ENCODE measurements at places on chromosomes 7 and 10. TPM values are rescaled to one million over a fixed set of nuclear protein-coding genes. Genes with fewer than 3 reads are reported as not detected.

STAG3 gene
- total RNA-seq: 0.96 TPM

- no peak for DNase-seq
Observed at GRCh38 chr7:157499835-157500153, 163.0 kb downstream of the DNAJB6 start.

- DNase-seq: no peak
Observed at GRCh38 chr7:16646472-16647072, 591 bp downstream of the BZW2 start.

- no peak for DNase-seq
Observed at GRCh38 chr7:11881680-11882079, 49.7 kb upstream of the THSD7A start.

HECW1 gene
- not detected for total RNA-seq

DNA sequence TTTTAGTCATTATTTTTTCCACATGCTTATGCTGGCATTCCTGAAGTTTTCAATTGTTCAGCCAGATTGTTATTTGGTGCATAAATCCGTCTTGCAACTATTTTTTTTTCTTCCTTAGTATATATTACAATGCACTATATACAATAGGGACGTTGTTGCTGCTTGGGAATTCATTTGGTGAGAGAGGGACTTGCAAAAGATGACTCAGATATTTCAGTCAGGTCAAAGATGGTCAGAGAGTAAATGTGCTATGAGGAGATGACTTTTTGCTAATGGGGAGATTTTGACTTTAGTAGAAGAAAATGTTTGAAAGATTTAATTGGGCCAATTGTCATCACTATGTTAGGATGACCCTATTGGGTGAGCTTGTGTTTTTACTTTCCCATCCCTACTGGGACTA lies 348.4 kb upstream of the MTPN start:
- DNase-seq: no peak

DNA sequence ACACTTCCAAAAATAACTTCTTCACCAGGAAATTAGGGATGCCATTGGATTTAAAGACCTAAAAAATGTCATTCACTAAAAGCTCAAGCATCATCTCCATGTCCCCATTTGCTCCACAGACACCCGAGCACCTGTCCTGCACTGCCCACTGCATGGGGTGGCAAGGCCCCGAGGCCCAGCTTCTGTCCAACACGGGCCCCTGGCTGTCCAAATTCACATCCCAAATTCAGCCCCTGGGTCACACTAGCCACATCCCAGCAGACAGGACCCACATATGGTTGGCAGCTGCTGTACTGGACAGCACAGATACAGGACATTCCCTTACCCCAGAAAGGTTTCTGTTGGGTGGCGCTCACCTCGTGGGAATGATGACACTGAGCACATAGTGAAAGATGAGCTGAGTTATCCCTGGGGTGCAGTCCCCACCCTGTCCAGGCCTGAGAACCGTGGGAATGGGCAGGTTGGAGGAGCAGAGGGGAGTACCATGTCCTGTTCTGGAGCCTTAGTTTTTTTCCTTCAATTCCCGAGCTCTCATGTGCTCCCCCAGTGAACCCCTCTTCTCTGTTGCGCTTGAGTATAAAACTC lies 55.3 kb downstream of the CSGALNACT2 start:
- no peak for DNase-seq

DNA sequence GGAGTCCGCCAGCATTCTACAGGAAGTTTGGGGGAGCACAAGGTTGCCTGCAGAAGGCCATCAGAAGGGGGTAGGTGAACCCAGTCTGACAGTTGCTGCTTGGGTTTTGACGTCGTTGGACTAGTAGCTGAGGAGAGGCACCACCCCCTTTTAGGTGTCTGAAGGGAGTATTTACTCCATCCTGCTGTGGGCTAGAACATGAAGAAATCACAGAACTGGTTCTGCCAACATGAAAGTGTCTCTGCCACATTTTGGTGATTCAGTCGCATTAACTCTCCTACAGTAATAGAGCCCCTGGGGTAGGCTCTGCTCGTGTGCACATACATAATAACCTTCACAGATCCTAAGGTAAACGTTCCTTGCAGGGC lies 834 bp upstream of the TRIL start:
- DNase-seq: no peak

HHEX gene
- 0.06 TPM for total RNA-seq

DNA sequence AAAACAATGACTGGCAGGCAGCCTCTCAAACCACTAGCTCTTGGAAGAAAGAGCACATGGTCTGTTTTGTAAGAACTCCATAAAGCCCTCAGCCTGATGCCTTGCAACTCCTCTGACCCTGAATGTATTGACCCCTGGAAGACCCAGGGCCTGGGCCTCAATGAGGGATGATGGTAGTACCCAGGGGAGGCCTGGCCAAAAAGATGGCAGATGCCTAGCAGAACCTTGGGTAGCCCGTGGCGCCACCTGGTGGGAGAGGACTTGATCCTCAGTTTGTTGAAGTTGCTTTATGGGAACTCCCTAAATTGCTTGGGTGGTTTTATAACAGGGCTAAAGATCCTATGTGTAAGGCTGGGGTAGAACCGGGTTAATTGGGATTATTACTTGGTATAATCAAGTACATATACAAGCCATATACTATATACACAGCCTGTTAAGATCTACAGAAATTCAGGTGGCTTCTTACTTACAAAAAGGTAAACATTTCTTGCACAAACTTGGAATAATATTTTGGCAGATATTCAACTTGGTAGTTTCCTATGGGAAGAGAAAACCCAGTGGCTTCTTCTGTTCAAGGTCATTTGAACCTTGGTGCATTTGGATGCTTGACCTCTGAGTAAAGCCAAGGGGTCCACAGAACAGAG lies 95.8 kb upstream of the CACUL1 start:
- DNase-seq: peak; percentile 50

DNA sequence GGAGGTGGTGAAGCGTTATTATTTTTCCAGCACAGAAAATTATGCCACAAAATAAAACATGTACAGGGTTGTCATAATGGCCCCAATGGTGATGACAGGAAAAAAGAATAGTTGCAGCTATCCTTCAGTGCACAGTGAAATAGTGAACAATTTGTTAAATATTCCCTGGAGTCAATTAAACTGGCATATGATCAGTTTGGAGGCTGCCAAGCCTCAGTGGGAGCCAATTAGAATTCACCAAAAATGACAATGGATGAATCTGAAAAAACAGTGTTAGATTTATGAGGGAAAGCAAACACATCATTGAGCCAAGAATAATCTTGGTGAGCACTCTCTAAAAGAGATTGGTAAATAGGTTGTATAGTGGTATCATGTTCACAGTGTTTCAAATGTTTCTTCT lies 146.3 kb downstream of the OTUD1 start:
- DNase-seq: no peak

GRCh38 chr7:135321556-135321955 lies 87.9 kb downstream of the STRA8 start:
- DNase-seq: peak; percentile 87

SFMBT2 gene
- not detected for total RNA-seq

- DNase-seq: peak; percentile 32
Observed at GRCh38 chr7:143131781-143132180, at the start of gene PIP. TSS of gene PIP (plus strand) at chr7:143132077. CDS start at chr7:143132117, 40 bp downstream.

GRCh38 chr7:42639930-42640329 lies 271.9 kb downstream of the C7orf25 start:
- DNase-seq: no peak

GRCh38 chr7:151208253-151208862 lies 1.9 kb downstream of the H2BK1 start:
- DNase-seq: no peak

- DNase-seq: no peak
Observed at GRCh38 chr10:62887642-62888041, 71.5 kb upstream of the EGR2 start.

HMX2 gene
- not detected for total RNA-seq

- DNase-seq: peak; percentile 78
Observed at GRCh38 chr10:88110355-88110754, 246.9 kb downstream of the PTEN start.

Data from LHCN-M2 (cell line).